ENCODE measurements at places on chromosomes 4 and X.

DNA sequence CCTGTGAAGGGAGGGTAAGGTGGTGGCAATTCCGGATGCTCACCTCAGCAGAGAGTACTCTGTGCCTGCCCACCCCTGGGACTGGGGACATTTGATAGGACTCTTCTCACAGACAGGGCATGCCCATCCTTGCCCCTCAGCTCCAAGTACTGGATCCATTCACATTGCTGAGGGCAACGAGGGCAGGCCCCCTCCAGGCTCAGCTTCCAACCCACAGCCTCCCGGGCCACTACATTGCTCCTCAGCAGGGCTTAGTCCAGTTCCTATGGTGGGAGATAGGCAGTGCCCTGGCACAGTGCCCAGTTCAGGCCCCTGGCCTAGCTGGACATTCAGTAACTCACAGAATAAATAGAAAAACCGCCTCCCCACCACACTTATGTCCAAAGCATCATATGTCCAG lies 15.1 kb upstream of the VSIG4 start:
- no peak for DNase-seq

GRCh38 chr4:48343551-48343950 lies 2.2 kb downstream of the SLAIN2 start:
- no peak for DNase-seq

GRCh38 chr4:53005149-53005546 lies 143.0 kb downstream of the RASL11B start:
- no peak for DNase-seq

- DNase-seq: no peak
Measured at GRCh38 chr4:124178449-124179021, 534.0 kb downstream of the ANKRD50 start.

DNA sequence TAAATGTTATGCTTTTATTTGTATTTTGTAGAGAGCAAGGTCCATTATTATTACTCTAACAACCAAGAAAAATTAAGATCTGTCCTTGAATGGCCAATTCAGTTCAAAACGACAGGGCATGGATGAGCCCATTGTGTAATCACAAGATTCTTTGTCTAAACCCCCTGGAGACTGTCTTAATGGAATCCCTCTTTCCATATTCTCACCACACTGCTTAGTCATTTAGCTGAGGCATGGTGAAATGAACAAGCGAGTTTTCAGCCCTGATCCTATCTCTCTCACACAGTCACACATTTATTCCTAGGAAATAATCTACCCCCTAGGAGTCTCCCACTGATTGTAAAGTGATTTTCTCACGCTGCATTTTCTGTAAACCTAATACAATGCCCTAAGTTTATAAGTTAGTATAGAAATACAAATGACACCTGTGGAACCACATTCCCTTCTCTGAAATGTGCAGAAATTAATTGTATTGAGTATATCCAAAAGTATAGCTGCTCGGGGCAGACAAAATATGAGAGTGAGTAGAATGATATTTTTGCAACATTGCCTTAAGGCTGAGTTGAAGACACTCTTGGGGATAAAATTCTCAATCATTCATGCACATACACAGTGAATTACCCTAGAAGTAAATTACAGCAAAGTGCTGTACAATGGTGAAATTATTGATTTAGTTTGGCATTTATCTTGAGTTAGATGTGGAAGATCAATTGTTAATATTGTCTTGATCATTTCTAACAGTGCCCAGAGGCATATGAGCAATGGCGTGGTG lies 119.7 kb upstream of the PCDH7 start:
- DNase-seq: no peak

GRCh38 chr4:7161721-7162214 lies 30.6 kb upstream of the SORCS2 start:
- peak; percentile 78 for DNase-seq

DNA sequence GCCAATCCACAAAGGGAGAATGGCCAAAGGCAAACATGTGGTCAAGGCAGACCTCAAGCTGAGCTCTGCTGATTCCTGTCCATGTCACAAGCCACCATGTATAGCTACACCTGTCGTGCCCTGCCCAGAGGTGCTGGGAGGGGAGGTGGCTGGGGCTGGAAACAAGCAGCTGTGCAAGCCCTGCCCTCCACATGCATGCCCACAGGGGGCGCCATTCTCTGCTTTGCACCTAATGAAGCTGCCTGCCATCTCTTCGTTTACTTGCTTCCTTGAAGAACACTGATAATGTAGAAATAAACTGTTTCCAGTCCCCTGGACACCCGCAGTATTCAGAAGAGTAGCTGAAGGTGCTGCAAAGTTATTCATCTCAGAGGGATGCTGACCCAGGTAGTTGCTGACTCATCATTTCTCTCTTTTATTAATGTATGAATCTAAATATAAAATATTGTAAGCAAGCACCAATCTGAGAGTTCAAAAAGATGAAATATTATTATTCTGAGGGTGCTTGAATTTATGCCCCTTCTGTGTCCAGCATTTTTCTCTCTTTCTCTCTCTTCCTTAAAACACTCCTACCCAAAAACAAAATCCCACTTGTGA lies 278.6 kb downstream of the ADGRA3 start:
- DNase-seq: no peak

DNA sequence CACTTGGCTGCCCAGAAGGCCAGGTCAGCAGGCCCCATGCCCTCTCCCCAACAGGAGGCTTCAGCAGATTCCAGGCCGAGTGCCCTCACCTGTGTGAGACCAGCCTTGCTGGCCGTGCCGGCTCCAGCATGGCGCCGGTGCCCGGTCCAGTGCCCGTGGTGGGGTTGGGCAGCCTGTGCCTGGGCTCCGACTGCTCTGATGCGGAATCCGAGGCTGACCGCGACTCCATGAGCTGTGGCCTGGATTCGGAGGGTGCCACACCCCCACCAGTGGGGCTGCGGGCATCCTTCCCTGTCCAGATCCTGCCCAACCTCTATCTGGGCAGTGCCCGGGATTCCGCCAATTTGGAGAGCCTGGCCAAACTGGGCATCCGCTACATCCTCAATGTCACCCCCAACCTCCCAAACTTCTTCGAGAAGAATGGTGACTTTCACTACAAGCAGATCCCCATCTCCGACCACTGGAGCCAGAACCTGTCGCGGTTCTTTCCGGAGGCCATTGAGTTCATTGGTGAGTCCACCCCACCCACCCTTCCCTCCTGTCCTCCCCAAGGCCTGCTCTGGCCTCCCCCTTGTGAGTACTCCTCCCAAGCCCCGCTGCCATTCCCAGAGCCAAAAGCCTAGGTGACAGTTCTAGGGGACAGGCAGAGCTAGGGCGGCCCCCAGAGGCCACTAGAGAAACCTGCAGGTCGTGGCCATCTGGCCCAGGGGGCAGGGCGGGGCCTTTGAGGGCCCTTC lies 2.3 kb downstream of the DUSP9 start:
- no peak for DNase-seq

- DNase-seq: no peak
Measured at GRCh38 chrX:50705042-50705441, 109.0 kb downstream of the SHROOM4 start.

GRCh38 chr4:185255868-185256267 lies 46.5 kb downstream of the SNX25 start:
- DNase-seq: no peak

GRCh38 chrX:40531056-40531826 lies 49.5 kb upstream of the ATP6AP2 start:
- DNase-seq: no peak

- no peak for DNase-seq
Measured at GRCh38 chr4:27629532-27630225, 769.0 kb downstream of the STIM2 start.

- no peak for DNase-seq
Measured at GRCh38 chrX:120457766-120458180, 11.3 kb downstream of the LAMP2 start.

- DNase-seq: no peak
Measured at GRCh38 chrX:70455366-70456202, 10.9 kb downstream of the DLG3 start.

DNA sequence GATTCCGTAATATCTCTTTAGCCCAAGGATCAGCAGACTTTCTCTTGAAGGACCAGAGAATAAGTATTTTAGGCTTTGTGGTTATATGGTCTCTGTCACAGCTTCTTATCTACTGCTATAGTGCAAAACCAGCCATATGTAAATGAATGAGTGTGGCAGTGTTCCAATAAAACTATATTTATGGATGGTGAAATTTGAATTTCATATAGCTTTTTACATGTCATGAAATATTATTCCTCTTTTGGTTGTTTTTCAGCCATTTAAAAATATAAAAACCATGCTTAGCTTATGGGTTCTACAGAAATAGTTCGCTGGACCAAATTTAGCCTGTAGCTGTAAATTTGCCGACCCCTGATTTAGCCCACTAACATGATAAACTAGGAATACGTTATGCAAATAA lies 18.0 kb upstream of the MSMO1 start:
- no peak for DNase-seq

DNA sequence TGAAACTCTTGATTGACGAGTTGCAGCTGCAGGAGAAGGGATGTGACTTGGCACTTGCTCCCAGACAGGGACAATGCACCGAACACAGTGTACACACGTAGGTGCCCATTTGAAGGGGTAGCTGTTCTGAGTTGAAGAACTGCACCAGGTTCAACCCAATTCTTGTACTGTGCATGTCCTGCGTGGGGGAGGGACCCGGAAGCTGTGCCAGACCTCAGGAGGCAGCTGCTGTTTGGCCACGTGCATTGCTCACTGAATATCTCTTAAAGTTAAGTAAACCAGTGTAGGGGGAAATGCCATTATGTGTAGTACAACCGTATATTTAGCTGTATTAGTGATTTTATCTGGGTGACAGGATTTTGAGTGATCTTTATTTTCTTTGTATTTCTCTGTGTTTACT lies 12.0 kb upstream of the RBBP7 start:
- DNase-seq: peak; percentile 33

DNA sequence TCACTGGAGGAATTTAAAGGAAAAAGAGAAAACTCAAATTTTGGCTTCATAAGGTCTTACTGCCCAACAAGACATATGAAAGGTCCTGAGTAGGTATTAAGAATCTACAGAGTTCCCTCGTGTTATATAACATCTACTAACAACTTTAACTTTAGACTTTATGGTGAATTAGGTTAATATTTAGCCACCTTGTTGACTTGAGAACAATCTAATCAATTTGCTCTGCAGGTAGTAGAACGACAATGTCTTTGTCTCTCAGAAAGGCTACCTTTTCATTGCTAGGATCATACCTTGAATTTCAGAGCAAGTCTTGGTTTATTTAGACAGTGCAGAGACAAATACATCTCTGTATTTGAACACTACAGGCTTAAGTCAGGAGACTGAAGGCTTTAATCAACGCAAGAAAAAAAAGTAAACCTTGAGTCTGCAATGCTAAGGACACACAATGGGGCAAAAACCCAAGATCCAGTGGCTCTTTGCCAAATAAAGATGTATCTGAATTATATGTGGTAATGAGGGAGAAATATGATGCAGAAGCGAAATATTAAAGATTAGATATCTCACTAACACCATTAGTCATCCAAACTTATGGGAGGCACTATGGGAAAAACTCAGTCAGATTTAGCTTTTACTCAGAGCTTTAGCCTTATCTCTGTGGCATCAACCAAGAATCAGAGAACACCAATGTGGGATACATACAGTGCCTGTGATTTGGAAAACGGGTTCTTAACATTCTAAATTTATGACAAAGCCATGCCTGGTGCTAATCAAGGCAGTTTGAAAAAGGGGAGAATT lies 93.6 kb upstream of the FTHL17 start:
- DNase-seq: no peak

- DNase-seq: no peak
Measured at GRCh38 chrX:154457491-154458115, 478 bp upstream of the PLXNA3 start.

- DNase-seq: no peak
Measured at GRCh38 chr4:48991357-48991756, 5.3 kb downstream of the CWH43 start.

GRCh38 chrX:123673813-123674212 lies 59.0 kb downstream of the THOC2 start:
- no peak for DNase-seq

- no peak for DNase-seq
Measured at GRCh38 chr4:88134536-88135355, 23.7 kb downstream of the ABCG2 start.

Data from left hindlimb (tissue), 1 donor.